Activated CD4-positive, alpha-beta T cell treated with anti-CD3 and anti-CD28 coated beads for 1 hour (primary cell): ENCODE measurements at places on chromosomes 5 and 9.

DNA sequence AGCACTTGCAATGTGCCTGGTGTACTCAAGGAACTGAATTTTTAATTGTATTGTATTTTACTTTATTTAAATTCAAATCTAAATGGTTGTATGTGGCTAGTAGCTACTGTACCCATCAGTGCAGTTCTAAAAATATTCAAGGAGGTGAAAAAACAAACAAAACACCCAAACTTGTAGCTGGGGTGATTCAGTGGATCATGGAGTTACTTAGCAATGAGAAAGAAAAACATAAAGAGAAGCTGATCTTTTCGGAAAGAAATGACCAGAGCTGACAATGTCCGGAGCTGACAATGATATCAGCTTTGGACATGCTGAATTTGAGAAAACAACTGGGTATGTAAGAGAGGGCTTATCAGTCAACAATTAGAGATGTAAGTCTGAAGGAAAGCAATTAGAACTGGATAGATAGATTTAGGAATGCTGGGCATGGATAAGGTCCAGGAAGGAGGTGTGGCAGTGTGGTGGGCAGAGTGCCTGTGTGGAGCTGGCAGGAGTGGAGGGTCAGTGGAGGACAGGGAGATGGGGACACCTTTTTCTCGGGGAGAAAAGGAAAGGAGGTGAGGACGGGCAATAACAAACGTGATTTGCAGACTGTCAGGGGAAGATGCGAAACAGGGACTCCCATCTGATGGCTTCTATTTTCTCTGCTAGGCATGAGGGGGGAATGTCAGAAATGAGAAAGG, 113.2 kb downstream of the DCP2 start:
- DNase-seq: no peak

DNA sequence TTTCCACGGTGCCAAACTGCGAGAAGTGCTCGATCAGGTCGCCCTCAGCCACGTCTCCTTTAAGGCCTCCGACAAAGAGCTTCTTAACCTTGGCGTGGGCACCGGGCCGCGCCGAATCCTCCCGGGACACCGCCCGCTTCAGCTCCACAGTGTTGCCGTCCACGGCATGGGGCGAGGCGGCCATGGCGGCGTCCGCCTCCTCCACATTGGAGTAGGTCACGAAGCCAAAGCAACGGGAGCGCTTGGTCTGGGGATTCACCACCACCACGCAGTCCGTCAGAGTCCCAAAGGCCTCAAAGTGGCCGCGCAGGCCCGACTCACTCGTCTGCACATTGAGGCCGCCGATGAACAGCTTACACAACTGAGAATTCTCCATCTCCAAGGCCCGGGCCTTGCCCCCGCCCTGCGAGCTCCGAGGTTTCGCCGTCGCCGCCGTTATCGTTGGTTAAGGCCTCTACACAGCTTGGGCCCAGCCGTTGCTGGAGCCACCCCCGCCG, 424 bp downstream of the HNRNPA0 start:
- no peak for DNase-seq

DNA sequence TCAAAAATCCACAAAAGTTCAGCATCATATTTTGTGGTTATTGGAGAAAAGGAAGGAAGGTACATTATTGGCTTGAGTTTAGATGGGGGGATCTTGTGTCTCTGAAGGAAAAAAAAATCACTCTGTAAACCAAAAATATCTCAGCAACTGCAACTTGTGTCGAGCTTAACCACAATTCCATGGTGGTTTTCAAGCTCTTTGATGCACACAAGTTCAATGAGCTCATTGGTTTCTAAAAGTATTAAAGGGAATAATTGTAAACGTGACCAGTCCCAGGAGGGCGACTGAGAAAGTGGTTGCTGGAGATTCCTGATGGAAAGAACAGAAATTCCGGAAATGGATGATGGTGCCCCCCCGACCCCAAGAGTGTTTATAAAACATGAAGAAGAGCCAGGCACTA, 173.8 kb downstream of the PSAT1 start:
- DNase-seq: no peak

- DNase-seq: no peak
Measured at GRCh38 chr5:64292611-64293215, 127.1 kb downstream of the RNF180 start.

DNA sequence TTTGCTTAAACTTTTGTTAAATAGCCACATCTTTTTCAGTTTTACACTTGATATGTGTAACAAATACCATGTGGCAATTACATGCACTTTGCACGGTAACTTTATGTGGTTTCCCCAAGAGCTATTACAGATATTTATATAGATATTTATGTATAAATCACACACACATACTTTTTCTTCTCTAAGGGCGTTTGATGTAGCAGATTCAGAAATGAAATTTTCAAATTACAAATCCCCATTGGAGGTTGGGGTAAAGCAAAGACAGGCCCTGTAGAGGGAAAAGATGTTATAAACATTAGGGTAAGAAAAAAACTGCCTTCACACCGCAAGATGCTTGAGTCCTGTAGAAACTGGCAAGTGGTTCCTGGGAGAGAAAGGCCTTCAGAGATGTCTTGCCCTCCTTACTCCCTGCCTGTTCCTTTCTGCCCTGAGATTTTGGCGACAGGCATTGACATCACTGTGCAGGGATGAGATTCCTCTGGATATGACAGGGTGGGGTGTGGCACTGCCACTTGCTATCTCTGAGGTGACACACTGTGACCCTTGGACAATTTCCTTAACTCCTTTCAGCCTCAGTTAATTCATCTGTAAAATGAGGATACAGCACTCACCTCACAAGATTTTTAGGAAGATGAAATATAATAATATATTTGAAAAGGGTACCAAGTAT, 177.9 kb upstream of the TUT7 start:
- no peak for DNase-seq

DNA sequence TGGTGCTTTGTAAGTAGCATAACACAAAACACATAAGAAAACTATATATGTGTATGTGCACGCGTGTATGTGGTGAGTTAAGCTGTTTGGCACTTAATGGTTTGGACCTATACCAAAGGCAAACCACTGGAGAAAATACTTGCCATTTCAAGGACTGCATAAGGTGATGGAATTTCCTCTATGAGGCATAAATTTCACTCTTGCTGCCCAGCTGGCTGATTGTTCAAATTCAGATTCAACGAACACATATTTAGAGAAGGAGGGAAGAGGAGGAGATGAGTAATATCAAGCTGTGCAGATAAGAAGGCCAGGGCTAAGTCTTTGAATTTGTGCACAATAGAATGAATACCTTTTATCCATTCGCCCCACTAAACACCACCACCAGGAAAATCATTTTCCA, 470.6 kb upstream of the MPDZ start:
- no peak for DNase-seq

GRCh38 chr9:102972780-102973179, 22.4 kb upstream of the CYLC2 start:
- no peak for DNase-seq

- DNase-seq: no peak
Measured at GRCh38 chr5:130324953-130325671, 420.8 kb downstream of the CHSY3 start.
